Urinary bladder (tissue), 4 donors: ENCODE measurements at places on chromosomes 6 and 20. TPM values are rescaled to one million over a fixed set of nuclear protein-coding genes. Genes with fewer than 3 reads are reported as not detected.

FOXS1 gene
- total RNA-seq, result 4.7 TPM

DNA sequence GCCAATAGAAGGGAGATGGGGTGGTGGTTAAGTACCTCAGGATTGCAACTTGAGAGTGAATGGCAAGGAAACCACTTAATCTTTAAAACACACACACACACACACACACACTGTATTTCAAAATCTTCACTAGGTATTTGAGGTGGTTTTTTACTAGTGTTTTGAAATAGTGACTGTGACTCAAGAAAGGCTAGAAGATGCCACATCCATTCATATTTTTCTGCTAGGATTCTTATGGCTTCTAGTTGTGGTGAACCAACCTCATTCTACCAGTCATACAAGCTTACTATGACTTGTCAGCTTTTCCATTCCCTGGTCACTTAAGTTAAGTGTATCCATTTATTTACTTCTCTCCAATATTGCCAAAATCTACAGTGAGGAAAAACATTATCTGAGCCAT, 519.4 kb upstream of the JAG1 start:
- DNase-seq, result no peak

GRCh38 chr6:131745476-131745875, 34.7 kb upstream of the CTAGE9 start:
- DNase-seq, result no peak

GRCh38 chr6:32529697-32530430, at the start of gene HLA-DRB5:
Gene HLA-DRB5, minus strand, starts transcription at chr6:32530287. Its CDS starts 63 bp downstream, at chr6:32530224.
- DNase-seq, result no peak

- no peak for DNase-seq
These were observed 56.5 kb upstream of the DACT2 start for GRCh38 chr6:168376120-168376519.
